ENCODE measurements at places on chromosomes 11 and 22.

DNA sequence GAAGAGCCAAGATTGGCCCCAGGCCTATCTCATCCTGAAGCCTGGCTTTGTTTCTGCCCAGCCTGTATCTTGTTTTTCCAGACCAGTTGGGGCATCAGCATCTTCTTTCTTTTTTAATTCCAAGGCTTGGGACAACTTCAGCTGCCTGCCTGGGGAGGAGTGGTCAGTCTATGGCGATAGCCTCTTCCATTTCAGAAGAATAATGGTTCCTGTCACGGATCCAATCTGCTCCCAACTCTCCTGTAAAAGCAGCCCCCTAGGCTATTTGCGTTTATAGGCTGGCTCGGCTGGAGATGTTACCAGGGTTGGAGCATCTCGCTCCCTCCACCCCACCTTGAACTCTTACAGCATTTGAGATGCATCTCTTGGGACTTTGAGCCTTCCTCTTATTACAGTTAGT is 145.2 kb upstream of the CADM1 start:
- no peaks in the 10 kb centered on the region for H3K36me3 ChIP-seq
- no peak for DNase-seq
- H3K4me1 ChIP-seq, result peaks cover 5% of the 10 kb centered on the region
- peaks cover 18% of the 10 kb centered on the region for H3K27me3 ChIP-seq
- H3K4me3 ChIP-seq, result no peak overlapping the region

DNA sequence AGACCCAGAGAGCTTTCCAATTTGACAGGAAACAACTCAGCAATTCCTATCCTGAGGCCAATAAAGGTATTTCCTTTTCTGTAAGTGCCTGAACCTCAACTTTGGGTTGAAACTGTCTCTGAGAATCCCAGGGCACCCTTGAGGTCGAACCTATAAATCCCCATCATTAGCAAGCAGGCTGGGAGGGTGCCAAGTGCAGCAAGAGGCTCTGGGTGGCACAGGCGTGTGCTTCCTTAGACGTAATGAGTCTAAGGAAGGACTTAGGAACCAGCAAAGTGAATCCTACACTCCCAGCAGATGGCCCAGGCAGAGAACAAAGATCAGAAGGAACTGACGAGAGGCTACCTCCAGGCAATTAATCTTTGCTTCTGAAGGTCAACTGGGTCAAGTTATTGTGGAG is 234.3 kb upstream of the NARS2 start:
- H3K36me3 ChIP-seq, result no peaks in the 10 kb centered on the region
- no peaks in the 10 kb centered on the region for H3K27me3 ChIP-seq
- peak; percentile 73 for DNase-seq
- H3K4me3 ChIP-seq, result no peak overlapping the region
- peak overlapping the region; percentile 86 for H3K27ac ChIP-seq

GRCh38 chr11:115518983-115519628 is 14.9 kb upstream of the CADM1 start:
- no peak overlapping the region for H3K4me3 ChIP-seq
- DNase-seq, result no peak
- H3K36me3 ChIP-seq, result no peaks in the 10 kb centered on the region
- no peak overlapping the region for H3K27ac ChIP-seq
- H3K27me3 ChIP-seq, result no peaks in the 10 kb centered on the region

GRCh38 chr11:11876458-11876857 is 34.7 kb downstream of the USP47 start:
- no peak for DNase-seq
- no peak overlapping the region for H3K4me3 ChIP-seq
- H3K4me1 ChIP-seq, result peaks cover 9% of the 10 kb centered on the region
- no peaks in the 10 kb centered on the region for H3K36me3 ChIP-seq
- H3K27ac ChIP-seq, result no peak overlapping the region
- H3K27me3 ChIP-seq, result no peaks in the 10 kb centered on the region

GRCh38 chr11:102267609-102268008 is 49.7 kb upstream of the BIRC3 start:
- H3K4me1 ChIP-seq, result peaks cover 16% of the 10 kb centered on the region
- H3K27ac ChIP-seq, result no peak overlapping the region
- H3K27me3 ChIP-seq, result no peaks in the 10 kb centered on the region
- no peaks in the 10 kb centered on the region for H3K36me3 ChIP-seq
- DNase-seq, result no peak
- H3K4me3 ChIP-seq, result no peak overlapping the region

DNA sequence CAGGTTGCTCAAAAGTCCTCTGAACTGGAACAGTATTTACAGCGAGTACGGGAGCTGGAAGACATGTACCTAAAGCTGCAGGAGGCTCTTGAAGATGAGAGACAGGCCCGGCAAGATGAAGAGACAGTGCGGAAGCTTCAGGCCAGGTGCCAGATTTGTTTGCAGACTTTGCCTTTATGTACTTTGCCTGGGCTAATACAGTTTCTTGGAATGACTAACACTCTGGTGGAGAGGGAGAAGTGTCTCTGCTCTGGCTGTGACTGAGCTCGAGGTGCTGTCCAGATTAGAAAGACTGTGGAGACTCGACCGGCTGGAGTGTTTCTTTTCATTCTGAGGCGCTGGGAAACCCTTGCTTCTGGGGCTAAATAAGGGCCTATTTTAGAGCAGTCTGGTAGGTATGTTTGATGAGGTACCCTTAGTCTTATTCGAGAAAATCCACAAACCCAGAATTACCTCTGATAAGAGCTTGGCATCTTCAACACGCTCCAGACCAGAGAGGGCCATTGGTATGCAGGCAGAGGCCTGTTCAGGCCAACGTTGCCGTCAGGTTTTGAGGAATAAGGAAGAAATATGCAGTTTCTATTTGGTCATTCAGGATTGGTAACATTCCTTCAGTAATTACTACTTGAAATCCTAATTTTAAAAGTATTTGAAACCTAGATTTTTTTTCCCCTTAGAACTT is 76.5 kb downstream of the SWAP70 start:
- DNase-seq, result no peak
- H3K4me3 ChIP-seq, result no peak overlapping the region
- no peaks in the 10 kb centered on the region for H3K27me3 ChIP-seq
- H3K4me1 ChIP-seq, result no peaks in the 10 kb centered on the region

- H3K4me1 ChIP-seq, result no peaks in the 10 kb centered on the region
- H3K36me3 ChIP-seq, result no peaks in the 10 kb centered on the region
- DNase-seq, result no peak
- no peak overlapping the region for H3K27ac ChIP-seq
- H3K27me3 ChIP-seq, result no peaks in the 10 kb centered on the region
These were observed 3.0 kb upstream of the GRAP2 start for GRCh38 chr22:39897841-39898240.

DNA sequence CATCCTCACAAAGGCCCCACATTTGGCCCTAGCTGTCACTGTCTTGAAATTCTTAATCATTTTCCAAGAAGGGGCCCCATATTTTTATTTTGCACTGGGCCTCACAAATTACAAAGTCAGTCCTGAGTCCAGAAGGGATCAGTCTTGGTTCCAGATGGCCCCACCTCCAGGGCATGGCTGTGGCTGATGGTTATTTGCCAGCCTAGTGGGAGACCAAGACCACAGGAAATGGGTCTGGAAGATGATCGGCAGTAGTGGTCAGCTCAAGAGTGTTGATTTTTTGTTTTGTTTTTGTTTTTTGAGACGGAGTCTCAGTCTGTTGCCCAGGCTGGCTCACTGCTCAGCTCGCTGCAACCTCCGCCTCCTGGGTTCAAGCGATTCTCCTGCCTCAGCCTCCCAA is 47.1 kb upstream of the EMID1 start:
- no peak for DNase-seq
- no peak overlapping the region for H3K27ac ChIP-seq
- no peaks in the 10 kb centered on the region for H3K27me3 ChIP-seq
- peaks cover 7% of the 10 kb centered on the region for H3K4me1 ChIP-seq
- H3K36me3 ChIP-seq, result no peaks in the 10 kb centered on the region

DNA sequence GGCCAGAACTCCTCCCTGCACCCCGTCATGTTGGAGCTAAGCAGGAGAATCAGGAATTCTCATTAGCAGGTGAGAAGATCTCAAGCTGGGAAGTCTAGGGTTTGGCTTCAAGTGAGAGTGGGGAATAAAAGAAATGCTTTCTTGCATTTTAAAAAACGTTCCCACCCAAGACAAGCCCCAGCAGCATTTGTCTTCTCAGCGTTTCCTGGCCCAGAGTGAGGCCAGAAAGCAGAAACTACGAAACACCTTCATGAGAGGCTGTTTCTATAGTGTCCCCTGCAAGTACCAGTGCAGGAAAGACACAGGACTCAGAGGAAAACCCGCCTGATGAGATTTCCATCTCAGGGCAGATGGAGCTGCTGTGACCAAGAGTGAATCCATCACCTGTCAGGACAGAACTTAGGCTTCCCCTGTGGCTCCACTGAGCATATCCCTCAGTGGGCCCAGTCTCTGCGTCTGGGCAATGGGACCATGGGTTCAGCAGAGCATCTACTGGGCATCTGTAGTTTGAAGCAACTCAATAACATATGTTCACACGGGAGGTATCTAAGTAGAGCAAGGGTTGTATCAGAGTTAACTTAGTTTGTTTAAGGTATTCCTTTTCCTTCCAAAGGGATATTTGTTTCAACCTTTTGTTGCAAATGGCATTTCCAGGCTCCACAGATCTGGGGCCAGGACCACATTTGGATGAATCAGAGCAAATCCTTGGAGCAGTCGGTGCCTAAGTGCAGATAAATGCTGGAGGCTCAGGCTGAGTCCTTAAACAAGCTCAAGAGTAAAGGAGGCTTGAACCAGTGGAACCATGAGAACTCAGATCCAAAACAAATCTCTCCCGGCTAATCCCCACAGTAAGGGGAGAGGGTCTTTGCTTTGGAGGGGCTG is 548.3 kb downstream of the MIAT start:
- no peaks in the 10 kb centered on the region for H3K36me3 ChIP-seq
- no peak overlapping the region for H3K4me3 ChIP-seq
- H3K27ac ChIP-seq, result no peak overlapping the region
- peaks cover 9% of the 10 kb centered on the region for H3K4me1 ChIP-seq
- DNase-seq, result no peak
- H3K27me3 ChIP-seq, result no peaks in the 10 kb centered on the region

- no peak overlapping the region for H3K27ac ChIP-seq
- H3K4me1 ChIP-seq, result no peaks in the 10 kb centered on the region
- H3K4me3 ChIP-seq, result no peak overlapping the region
These were observed 663.2 kb downstream of the CNTN5 start for GRCh38 chr11:99683933-99684332.

- no peaks in the 10 kb centered on the region for H3K4me1 ChIP-seq
- H3K27ac ChIP-seq, result no peak overlapping the region
- no peaks in the 10 kb centered on the region for H3K27me3 ChIP-seq
- peaks cover 15% of the 10 kb centered on the region for H3K36me3 ChIP-seq
- DNase-seq, result no peak
These were observed 38.5 kb downstream of the TTC17 start for GRCh38 chr11:43397251-43397650.

DNA sequence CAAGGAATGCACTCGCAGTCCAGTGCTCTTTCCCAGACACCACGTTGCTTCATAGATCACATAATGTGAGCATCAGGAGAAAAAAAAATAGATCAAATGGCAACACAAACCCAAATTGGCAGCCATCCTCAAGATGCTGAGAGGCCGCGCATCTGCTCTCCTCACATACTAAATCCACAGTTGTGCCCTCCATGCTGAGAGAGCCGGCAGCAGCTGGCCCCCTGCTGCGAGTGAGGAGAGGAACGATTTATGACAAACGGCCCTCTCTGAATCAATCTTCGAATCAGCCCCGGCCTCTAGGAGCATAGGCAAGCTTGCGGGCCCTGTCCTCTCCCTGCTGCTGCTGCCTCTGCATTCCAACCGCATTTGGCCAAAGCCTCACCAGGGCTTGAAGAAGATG is 159.9 kb upstream of the TENM4 start:
- H3K27me3 ChIP-seq, result no peaks in the 10 kb centered on the region
- H3K4me1 ChIP-seq, result no peaks in the 10 kb centered on the region
- no peak overlapping the region for H3K4me3 ChIP-seq

GRCh38 chr11:65224930-65225278 is 36.9 kb upstream of the POLA2 start:
- DNase-seq, result peak; percentile 84
- H3K4me1 ChIP-seq, result peaks cover 15% of the 10 kb centered on the region
- peak overlapping the region; percentile 54 for H3K27ac ChIP-seq

- DNase-seq, result no peak
- H3K36me3 ChIP-seq, result no peaks in the 10 kb centered on the region
- no peak overlapping the region for H3K27ac ChIP-seq
- H3K4me1 ChIP-seq, result no peaks in the 10 kb centered on the region
These were observed 45.3 kb downstream of the CCDC34 start for GRCh38 chr11:27317751-27318150.

- H3K36me3 ChIP-seq, result no peaks in the 10 kb centered on the region
- no peaks in the 10 kb centered on the region for H3K27me3 ChIP-seq
- H3K4me3 ChIP-seq, result no peak overlapping the region
- H3K4me1 ChIP-seq, result no peaks in the 10 kb centered on the region
- no peak for DNase-seq
These were observed 135.4 kb downstream of the METTL15 start for GRCh38 chr11:28243581-28243980.

Data from sigmoid colon (tissue), 7 donors.